ENCODE measurements at places on chromosomes 16 and 17.

GRCh38 chr17:40174514-40174913, 2.8 kb upstream of the RAPGEFL1 start:
- DNase-seq, result no peak

- DNase-seq, result no peak
These were observed 5.0 kb downstream of the TP53I13 start for GRCh38 chr17:29573558-29573869.

- DNase-seq, result no peak
These were observed 4.0 kb upstream of the BAIAP2 start for GRCh38 chr17:81030741-81031565.

DNA sequence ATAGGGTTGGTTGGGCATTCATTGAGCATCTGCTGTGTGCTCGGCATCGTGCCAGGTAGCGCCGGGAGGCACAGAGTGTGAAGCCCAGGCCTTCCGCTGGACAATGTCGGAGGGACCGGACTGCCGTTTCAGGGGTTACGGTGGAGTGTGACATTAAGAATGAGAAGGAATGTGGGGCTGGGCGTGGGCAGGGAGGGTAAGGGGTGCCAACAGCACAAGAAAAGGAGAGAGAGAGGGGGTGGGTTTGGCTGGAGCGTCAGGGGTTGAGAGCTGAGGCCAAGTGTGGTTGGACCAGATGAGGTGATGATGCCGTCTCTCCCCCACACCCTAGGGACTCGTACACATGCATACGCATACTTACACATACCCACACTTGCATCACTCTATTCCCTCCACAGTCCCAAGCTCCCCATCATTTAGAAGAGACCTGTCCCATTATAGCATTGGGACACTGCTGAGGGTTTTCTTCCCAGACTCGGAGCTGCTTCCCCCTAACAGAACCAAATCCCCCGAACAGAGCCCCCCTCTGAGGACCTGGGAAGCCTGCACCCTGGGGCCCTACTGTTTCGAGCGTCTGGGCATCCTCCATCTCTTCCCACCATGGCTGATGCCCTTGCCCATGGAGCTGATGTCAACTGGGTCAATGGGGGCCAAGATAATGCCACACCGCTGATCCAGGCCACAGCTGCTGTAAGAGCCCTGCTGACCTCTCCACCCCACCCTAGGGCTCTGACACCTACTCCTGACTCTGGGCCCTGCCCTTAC, 3.3 kb upstream of the KCTD11 start:
- peak; percentile 40 for DNase-seq

Measured in fibroblast of skin of back (primary cell).